ENCODE measurements at places on chromosomes 2 and 18.

- DNase-seq = peak; percentile 50
Observed at GRCh38 chr2:231680285-231680991, 27.9 kb upstream of the PTMA start.

DNA sequence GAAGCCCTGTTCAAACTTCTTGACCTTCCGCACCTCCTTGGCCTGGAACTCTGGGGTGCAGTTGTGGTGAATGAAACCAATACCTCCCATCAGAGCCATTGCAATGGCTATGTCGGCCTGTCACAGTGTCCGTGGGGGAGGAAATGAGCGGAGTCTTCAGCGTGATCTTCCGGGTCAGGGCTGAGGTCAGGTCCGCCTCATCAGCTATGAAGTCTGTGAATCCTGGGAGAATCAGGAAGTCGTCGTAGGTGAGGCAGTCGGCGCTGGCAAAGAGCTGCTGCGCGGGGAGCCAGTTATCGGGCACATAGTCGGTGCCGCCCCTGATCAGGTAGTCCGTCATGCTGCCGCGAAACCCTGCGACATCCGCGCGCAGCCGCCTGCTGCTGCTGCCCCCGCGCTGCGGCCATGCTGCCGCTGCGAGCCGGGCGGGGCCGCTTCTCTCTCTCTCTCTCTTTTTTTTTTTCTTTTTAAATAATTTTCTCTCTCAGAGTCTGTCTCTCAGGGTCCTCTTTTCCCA is 154.1 kb upstream of the ZSWIM2 start:
- no peak for DNase-seq

- no peak for DNase-seq
Observed at GRCh38 chr2:178383718-178384117, 67.3 kb downstream of the PRKRA start.

- no peak for DNase-seq
Observed at GRCh38 chr2:118817469-118817868, 30.0 kb downstream of the EN1 start.

DNA sequence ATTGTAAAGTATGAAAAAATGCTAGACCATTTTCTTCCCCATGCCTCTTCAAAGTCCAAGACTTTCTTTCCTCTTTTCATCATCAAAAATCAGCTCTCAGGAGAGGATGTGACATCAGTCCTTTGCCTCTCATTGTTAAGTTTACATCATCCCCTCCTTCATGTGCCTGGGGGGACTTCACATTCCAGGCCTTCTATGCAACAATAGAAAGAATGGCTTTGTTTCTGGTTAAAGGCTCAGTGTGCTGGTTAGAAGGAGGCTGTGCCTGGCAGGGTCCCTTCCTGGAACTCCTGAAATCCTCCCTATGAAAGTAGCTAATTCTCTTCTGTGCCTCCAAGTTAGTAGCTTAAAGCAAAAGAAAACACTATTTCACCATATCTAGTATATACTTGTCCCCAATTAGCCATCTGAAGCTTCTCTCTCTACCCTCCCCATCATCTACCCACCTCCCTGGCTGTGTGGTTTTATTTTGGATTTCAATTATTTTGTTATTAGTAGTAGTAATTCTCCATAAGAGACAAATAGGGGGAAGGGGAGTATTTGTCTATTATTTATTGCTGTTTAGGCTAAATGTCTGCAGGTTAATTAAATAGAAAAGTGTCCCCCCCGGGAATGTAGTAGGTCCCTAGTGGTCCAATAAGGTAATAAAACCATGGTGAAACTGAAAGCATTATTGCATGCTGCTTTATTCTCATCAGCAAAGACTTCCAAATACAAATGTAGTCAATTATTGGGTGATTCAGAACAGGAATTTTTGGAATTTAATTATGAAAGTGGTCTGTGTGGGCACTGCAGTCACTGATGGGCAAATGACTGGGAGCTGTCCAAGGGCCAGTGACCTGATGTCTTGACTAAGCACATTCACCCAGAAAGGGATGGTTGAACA is 69.0 kb downstream of the CPO start:
- DNase-seq = peak; percentile 10

DNA sequence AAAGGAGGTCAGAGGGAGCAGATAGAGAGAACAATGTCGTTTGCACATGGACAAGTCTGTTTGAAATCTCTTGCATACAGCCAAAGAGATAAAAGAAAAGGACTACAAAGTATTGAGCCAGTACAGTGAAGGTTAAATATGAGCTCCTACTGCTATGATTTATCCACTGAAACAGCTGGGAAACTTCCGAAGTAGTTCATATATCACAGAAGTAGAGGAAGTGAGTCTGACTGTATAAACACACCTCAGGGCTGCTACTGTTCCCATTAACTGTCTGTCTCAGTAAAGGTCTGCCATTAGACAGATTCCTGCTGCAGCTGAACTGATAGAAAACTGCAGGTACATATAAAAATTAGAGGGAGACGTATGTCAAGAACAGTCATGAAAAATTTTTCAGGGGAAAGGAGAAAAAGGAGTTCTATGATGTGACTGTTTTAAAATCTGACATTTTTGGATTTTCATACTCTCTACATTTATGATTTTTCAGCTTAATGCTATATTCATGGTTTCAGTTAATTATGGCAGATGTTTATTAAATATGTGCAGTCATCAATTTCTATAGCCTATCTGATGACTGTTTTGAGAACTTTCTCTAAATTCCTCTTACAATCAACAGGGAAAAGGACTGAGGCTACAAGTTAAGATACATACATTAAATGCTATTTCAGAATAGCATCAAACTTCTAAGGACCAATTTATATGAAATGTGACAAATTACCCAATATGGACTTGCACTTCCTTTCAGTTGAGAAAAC is 364.7 kb downstream of the ERBB4 start:
- DNase-seq = no peak

- no peak for DNase-seq
Observed at GRCh38 chr2:9656270-9656766, 25.5 kb upstream of the YWHAQ start.

DNA sequence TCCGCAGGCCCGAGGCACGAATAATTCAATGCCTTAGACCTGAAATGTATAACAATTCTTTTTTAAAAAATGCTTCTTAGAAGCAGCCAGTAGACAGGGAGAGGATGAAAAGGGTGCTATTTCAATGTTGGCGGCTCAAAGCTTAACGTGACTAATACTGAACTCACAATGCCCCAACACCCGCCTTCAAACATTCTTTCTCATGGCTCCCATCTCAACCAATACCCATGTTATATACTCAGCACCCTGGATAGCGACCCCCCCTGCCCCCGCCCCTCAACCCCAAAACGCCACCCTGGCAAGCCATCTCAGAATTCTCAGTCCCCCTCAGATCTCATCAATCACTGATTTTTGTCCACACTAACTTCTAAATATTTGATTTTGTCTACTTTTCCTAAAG is 4.4 kb downstream of the FBXO41 start:
- no peak for DNase-seq

DNA sequence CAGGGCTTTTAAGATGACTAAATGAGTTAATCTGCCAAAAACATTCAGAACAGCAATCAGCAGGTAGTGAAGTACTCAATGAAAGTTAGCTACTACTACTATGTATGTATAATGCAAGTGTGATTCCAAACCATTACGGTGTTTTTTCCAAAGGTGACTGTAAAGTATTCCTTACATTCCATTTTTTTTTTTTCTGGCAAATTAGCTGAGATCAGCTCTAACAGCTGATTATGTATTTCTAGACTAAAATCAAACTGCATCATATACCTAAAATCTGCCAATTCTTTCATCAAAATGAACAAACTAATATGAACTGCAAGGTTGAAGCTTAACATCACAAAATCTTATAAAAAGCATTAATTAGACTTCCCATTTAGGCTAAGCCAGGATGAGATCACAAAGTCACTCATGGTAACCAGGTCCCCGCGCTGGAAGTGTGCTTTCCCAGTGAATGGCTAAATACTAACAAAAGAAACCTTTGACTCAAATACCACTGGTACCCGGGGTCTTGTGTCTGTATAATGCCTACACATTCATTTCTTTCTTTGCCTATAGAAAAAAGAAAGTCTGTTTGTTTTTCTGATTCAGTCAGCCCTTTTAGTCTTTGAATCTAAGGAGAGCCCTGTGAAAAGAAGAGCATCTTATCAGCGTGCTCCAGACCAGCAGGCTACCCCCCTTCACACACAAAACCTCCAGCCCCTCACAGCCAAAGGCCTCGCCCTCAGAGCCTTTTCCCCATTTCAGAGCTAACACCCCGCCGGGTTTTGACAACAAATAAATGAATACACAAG is 88.3 kb downstream of the RBMS1 start:
- no peak for DNase-seq
